ENCODE measurements at places on chromosomes 1 and 21.

- no peak for DNase-seq
Measured at GRCh38 chr1:153827168-153827964, 52.2 kb downstream of the SLC27A3 start.

GRCh38 chr1:169217636-169218035 is 111.1 kb downstream of the ATP1B1 start:
- DNase-seq: no peak

- no peak for DNase-seq
Measured at GRCh38 chr1:219541946-219542345, 71.0 kb downstream of the ZC3H11B start.

DNA sequence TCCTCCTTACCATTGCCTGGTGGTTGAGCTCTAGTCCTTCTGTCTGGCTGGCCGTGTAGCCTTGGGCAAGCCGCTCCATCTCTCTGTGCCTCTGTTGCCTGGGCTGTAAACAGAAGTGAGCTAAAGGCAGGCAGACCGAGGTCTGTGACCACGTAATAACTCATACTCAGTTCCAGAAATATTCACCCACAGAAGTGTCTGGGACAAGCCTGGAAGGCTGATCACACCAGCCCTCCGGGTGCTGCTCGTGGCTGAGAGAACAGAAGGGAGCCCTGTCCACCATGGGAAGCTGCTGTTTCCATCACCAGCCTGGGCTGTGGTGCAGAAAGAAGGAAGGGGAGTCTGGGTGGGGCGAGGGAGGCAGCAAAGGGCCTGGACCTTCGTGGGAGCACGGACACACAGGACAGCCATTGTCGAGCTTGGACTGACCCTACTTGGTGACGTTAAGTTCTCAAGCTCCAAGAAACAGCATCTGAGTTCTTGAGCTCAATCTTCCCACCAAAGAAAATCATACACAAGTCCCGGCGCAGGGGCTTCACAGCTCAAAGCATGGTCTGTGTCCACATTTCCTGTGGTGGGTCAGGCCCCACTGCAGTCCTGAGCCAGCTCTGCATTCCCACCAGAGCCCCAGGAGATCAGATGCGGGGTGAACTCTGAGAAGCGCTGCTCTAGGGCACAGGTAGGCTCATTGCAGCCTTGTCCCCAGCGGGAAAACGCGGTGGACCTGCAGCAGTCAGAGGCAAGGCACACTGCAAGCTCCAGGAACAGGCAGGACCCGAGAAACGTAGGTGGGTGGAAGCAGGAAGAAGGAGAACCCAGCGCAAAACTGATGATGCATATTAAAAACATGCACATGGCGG is 61.8 kb downstream of the RUNX3 start:
- no peak for DNase-seq

DNA sequence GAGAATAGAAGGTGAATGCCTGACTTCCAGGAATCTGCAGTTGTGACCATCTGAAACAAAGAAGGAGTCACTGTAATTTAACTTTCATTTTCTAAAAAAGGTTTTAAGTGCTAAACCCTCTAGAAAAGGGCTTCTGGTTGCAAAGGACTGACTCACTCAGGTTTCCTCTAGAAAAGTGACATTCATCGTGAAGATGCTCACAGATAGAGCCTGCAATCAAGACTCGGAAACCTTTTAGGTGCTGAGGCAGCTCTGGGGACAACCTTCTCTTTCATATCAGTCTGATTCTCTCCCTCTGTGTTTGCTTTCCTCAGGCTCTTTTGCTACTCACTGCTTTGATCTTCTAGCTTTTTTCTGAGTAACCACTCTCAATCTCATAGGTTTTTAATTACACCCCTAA is 8.2 kb downstream of the BCL9 start:
- DNase-seq: no peak

DNA sequence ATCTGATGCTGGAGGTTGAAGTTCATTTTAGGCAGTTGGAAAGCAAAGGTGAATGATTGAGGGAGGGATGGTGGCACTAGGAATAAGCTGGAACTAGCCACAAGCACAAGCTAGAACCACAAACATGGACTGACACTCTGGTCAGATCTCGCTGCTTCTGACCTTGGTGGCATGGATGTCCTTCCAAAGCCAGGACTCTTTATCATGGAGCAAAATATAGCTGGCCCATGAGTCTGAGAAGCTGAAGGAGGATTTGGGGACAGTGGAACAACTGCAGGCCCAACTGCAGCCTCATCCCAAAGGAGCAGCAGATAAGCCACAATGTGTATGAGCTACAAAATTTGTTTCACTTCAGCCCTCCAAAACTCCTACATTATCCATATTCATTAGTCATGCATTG is 35.5 kb downstream of the SRSF11 start:
- DNase-seq: no peak

- DNase-seq: peak; percentile 74
Measured at GRCh38 chr1:171434717-171435346, 50.5 kb upstream of the PRRC2C start.

- no peak for DNase-seq
Measured at GRCh38 chr1:110585481-110585880, 20.7 kb downstream of the KCNA2 start.

- no peak for DNase-seq
Measured at GRCh38 chr1:115073298-115074087, 15.8 kb downstream of the TSPAN2 start.

DNA sequence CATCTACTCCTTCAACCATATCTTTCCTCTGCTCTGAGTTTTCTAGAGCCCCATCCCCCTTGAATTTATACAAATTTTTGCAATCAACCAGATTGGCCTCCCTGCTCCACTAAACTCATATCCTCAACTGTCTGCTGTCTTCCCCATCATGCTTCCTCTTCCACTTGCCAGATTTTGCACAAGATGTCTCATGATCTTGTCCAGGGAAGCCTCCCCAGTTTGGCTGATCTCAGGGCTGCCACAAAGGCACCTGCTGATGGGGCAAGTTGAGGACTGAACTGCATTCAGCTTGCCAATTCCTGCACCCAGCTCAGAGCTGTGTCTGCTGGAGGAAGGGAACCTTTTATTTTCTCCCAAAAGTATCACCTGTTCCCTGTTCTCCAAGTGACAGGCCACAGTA is 3.9 kb upstream of the KCNJ9 start:
- DNase-seq: no peak

- no peak for DNase-seq
Measured at GRCh38 chr1:111099289-111099688, 40.6 kb downstream of the DRAM2 start.

- DNase-seq: no peak
Measured at GRCh38 chr1:17976854-17977253, 130.7 kb upstream of the IGSF21 start.

- peak; percentile 37 for DNase-seq
Measured at GRCh38 chr1:232344791-232345399, 285.0 kb downstream of the SIPA1L2 start.

GRCh38 chr1:116722016-116722838 is 32.0 kb upstream of the CD2 start:
- DNase-seq: no peak

DNA sequence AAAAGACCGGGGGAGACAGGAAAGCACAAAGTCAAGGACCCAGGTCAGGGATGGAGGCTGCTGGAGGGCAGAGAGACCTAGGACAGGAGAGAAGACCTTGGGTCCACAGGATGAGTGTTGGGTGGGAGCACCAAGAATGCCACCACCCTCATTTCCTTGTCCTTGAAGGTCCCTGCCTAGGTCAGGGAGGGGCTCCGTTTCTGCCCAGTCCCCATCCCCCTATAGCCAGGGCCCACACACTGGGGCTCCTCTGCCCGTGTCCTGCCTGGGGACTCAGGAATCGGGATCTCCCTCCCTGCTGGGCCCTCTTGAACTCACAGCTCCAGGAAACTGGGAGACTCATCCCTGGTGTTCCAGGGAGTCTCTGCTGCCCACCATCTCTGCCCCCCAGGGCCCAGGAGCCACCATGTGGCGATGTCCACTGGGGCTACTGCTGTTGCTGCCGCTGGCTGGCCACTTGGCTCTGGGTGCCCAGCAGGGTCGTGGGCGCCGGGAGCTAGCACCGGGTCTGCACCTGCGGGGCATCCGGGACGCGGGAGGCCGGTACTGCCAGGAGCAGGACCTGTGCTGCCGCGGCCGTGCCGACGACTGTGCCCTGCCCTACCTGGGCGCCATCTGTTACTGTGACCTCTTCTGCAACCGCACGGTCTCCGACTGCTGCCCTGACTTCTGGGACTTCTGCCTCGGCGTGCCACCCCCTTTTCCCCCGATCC is 584 bp downstream of the TINAGL1 start:
- DNase-seq: no peak

DNA sequence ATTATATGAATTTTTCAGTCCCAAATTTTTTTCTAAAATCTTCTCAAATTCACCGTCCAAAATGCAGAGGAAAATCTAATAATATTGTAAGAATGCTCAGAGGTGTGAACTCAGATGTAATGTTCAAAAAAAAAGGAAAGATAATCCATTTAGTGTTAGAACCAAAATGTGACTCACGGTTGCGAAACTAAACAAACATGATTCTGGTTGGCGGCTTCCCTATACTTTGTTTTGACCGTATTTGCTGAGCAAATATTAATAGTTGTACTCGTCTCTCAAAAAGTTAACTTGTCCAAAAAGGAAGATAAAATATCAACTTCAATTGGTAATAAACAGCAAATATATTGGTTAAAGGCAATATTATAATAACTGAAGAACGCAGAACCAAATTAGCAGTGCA is 34.4 kb downstream of the ZSWIM5 start:
- peak; percentile 4 for DNase-seq

GRCh38 chr21:43321111-43321510 is 105.8 kb downstream of the SIK1 start:
- no peak for DNase-seq

DNA sequence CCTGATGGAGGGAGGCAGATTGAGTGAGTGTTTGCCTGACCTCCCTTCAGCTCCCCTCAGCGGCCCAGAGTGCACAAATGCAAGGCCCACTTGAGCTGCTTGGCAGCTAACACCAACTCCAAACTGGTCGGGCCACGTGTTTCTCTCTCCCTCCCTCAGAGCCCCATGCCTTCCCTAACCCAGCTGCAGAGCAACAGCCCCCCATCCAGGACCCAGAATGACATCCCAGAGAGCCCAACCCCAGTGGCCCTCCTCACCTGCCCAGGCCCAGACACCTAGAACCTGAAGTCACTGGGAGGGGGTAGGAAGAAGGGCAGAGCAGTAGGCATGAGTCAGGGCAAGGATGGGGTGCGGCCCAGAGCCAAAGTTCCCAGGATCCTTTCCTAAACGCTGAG is 789 bp upstream of the S100A14 start:
- no peak for DNase-seq

DNA sequence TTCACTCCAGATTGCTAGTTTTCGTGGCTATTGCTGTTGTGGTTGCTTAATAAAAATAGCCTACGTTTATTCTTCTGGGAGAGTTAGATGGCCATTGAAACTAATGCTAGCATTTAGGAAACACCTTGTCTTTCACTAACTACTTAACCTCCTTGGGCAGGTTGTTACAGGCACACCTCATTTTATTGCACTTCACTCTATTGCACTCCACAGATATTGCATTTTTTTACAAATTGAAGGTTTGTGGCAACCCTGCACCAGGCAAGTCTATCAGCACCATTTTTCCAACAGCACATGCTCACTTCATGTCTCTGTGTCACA is 11.3 kb upstream of the MARK1 start:
- DNase-seq: no peak

- no peak for DNase-seq
Measured at GRCh38 chr1:198662821-198663220, 24.0 kb downstream of the PTPRC start.

- no peak for DNase-seq
Measured at GRCh38 chr1:173082913-173083312, 32.2 kb upstream of the TNFSF18 start.

DNA sequence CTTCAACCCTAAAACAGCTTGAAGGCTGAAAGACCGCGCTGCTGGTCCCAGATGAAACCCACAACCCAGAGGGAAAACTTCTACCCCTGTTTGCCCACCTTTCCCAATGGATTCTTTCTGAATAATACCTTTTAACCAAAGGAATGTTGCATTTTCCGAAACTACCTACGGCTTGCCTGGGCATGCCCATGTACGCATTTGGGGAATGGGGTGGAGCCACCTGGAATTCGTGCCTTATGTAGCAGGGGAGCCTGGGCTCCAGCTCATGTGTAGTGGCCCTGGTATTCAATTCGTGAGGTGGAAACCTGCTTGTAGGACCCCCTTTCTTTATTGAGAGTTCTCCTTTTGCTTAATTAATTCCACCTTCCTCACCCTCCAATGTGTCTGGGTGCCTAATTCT is 256.6 kb upstream of the RGS18 start:
- DNase-seq: no peak

DNA sequence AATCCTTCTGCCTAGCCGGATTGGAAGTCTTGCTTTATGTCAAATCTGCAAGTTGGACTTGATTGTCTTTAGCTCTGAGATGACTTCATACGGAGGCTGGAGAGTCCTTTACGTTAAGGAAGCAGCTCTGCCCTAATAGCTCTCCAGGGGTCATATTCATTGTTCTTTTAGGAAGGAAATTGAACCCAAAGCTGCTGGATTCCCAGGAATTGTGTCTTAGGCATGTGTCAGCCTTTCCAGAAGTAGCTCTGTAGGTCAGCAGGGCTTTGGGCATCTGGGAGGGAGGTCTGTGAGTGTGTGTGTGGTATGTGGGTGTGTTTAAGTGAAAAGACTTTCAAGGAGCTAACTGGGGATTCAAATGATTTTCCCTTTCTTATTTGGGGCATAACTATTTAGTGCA is 82.4 kb downstream of the ABCA4 start:
- no peak for DNase-seq

DNA sequence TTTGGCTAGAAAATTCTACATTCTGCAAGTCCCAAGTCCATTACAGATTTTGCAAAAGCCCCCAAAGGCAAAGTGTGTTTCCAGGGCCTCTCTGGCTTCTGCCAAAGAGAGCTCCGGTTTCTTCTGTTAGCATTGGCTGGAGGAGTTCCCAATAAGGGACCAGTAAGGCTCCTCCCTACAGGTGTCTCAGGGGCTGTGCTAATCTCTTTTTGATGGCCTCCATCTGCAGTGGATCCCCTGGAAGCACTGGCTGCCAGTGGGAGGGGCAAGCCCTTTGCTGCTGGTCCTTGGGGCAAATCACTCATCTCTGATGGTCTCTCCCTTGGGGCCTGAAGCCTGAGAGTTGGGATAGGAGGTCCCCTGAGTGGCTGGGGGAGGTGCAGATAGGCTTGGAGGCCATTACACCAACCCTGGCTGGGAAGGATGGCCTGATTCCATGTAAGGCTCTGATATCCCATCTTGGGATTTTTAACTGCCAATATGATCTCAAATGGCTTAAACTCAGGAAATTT is 89.1 kb upstream of the USP24 start:
- DNase-seq: no peak

- peak; percentile 28 for DNase-seq
Measured at GRCh38 chr1:244665771-244666217, 12.9 kb downstream of the DESI2 start.
